ENCODE measurements at places on chromosomes 7 and 10. TPM values are rescaled to one million over a fixed set of nuclear protein-coding genes. Genes with fewer than 3 reads are reported as not detected.

PNLIPRP3 gene
- not detected for total RNA-seq

CFAP69 gene
- 5.0 TPM for total RNA-seq

LRRC17 gene
- 381 TPM for total RNA-seq

CPA2 gene
- total RNA-seq: not detected

SPDYE11 gene
- total RNA-seq: not detected

HKDC1 gene
- total RNA-seq: 0.77 TPM

MYPN gene
- under 0.01 TPM for total RNA-seq

Measured in bronchial smooth muscle cell (primary cell).